Stimulated activated CD8-positive, alpha-beta memory T cell treated with anti-CD3 and anti-CD28 coated beads, Interleukin-7, amount 100 ng/mL, for 24 hours (primary cell): ENCODE measurements at places on chromosomes 1 and 21.

GRCh38 chr1:8378178-8378577 lies 60.3 kb downstream of the SLC45A1 start:
- no peak for DNase-seq

GRCh38 chr1:27872802-27873551 lies 633 bp downstream of the THEMIS2 start:
- no peak for DNase-seq

- peak; percentile 41 for DNase-seq
These were observed 6.3 kb downstream of the HAPLN2 start for GRCh38 chr1:156625436-156626078.

- DNase-seq = no peak
These were observed 30.1 kb downstream of the CDKN2C start for GRCh38 chr1:51000160-51000559.

DNA sequence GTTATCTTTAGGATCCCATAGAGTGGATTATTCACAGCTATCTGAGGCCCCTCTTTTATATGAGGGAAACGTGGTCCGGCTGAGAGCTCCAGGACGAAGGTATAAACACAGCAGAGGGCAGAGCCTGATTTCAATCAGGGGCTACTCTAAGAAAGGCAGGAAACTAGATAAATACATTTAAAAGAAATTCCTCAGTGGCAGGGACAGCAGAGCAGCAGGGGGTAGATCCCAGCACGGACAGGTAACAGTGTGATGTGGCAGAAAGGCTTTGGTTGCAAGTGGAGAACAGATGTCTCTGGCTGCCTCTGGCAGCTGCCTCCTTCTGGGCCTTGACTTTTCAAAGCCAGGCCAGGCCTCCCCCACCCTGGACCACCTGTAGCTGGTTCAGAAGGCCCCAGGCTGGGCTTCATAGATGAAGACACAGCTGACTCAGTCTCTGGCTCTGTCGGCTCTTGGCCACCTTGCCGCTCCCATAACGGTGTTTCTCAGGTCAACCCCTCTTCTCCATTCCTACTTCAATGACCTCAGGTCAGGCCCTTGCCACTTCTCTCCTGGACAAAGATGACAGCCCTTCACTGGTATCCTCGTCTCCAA lies 43.8 kb downstream of the FAM78B start:
- no peak for DNase-seq

GRCh38 chr1:100308777-100309176 lies 42.8 kb downstream of the RTCA start:
- DNase-seq = no peak

DNA sequence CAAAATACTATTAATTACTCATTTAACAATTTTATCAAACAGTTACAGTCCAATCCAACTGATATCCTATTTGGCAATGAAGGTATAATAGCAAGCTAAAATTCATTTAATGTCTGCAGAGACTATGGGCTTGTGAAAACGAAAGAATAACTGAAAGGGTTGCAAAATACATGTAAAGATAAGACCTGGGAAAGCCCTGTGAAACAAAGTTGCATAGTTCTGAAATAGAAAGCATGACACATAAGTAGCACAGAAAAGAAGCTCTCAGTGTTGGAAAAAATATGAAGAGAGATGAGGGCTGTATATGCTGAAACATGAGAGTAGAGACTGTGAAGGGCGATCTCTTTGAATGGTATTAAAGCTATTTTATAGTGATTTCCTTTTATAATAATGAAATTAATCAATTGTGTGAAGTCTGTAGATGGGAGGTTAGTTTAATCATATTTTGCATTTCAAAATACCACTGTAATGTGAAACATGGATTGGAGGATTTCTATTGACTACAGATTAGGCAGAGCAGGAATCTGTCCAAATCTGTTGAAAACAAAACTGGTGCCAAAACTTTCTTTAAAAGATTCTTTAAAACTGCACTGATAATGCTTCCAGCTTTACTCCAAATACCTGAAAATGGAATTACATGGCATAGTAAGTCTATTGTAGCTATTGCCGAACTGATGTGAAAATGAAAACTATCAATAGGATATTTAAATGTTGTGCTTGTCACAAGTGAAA lies 1518.9 kb upstream of the B3GALT2 start:
- no peak for DNase-seq

- DNase-seq = no peak
These were observed 68.3 kb downstream of the CLIC6 start for GRCh38 chr21:34737115-34737514.

- DNase-seq = no peak
These were observed 6.4 kb upstream of the GBP5 start for GRCh38 chr1:89279011-89279466.

GRCh38 chr1:167184081-167184480 lies 36.6 kb upstream of the POU2F1 start:
- no peak for DNase-seq

- no peak for DNase-seq
These were observed 93.7 kb downstream of the TTC3 start for GRCh38 chr21:37166733-37167132.

DNA sequence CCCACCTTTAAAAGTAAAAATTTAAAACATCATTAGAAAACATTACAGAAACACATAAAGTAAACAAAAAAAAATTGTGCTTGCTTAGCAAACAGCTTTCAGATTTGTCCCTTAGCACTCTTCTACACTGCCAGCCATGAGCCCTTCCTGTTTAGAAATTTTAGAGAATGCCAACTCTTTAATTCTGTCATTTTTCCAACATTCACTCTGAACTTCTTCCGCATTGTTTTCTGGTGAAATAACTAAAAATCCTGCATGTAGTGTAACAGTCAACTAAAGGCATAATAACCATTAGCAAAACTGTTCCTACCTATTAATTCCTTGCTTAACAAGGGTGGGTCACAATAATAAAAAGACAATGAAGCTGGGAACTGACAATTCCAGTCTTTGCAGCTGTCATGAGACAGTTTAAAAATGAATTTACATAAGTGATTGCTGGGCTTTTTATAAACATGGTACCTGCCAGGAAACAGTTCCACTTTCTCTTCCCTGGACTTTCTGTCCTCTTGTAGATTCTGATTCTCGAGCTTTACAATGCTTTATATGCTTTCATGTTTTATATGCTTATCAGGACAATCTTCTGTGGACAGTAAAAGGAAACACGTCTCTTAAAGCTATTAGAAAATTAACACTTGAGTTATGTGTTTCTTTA lies 19.0 kb downstream of the GNG12 start:
- no peak for DNase-seq

DNA sequence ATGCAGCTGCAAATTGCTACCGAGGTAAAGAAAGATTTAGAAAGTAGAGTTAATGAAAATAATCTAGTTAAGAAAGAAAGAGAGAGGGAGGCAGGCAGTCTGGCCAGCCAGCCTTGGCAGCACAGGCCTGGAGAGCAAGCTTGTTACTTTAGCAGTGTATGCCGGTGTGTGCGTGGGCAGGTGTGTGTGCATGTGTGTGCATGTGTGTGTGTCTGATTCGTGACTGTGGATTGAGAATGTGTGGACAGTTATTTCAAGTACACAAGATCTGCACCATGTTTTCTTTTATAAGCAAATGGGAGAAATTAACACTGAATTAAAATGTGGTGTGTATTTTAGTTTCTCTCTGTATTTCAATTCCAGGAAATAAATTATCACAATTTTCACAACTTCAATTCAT lies 211.6 kb downstream of the DSCAM start:
- DNase-seq = no peak

- DNase-seq = no peak
These were observed 17.4 kb downstream of the PIK3C2B start for GRCh38 chr1:204477036-204477740.

DNA sequence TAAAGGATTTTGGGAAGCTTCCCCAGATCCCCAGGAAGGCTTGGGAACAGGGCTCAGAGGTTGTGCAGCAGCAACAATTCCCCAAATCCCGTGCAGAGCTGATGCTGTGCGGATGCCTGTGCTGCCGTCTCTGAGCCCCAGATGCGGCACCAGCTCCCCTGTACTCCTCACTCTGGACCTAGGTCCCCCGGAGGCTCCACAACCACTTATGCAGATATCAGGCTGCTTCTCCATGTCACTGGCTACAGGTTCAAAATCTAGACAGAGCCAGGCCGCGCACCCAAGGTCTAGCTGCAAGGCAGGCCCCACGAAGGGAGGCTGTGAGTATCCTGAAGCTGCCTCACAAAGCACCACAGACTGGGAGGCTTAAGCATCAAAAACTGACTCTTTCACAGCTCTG lies 81.6 kb downstream of the PDE9A start:
- DNase-seq = no peak

DNA sequence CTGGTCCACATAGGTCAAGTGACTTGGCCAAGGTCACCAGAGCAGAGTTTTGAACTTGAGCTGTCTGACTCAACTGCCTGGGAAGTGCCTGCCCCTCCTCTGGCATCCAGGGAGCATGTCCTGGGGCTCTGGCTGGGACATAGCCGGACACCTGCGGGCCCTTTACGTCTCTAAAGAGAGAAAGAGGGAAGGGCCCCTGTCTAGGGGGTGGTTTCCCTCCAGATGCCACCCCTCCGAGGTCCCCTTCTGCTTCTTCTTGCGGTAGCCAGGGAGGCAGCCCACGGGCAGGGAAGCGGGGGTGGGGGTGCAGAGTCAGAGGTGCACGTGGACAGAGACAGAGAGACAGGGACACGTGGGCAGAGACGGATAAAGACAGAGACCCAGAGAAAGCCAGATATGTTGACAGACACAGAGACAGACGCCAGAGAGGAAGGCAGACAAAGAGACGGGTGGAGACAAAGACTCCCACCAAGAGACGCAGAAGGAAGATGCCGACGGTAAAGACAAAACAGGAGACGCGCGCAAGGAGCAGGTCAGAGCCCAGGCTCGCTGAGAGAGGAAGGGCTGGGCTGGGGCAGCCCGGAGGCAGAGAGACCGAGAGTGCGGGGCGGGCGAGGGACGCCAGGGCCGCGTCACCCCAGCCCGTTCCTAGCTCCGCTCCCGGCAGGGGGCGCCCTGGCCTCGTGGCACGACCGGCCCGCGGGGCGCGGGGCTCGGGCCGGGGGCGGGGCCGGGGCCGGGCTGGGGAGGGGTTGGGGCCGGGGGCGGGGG lies 458 bp upstream of the ALPL start:
- peak; percentile 37 for DNase-seq

DNA sequence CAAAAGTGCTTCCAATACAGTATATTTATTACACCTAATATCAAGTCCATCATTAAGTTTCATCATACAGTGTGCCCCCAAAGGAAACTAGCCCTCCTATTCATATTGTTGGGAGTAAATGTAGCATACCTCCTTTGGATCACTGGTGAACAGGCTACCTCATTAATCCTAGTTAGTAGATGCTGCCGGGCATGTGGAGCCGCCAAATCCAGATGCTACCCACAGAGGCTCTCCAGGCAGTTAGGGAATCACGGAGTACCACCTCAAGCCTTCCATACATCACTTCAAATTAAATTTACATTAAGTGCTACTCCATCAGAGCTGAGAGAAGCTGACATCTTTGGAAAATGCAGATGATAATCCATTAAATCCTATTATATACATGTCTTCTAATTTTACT lies 121.7 kb upstream of the FOXD3 start:
- no peak for DNase-seq

DNA sequence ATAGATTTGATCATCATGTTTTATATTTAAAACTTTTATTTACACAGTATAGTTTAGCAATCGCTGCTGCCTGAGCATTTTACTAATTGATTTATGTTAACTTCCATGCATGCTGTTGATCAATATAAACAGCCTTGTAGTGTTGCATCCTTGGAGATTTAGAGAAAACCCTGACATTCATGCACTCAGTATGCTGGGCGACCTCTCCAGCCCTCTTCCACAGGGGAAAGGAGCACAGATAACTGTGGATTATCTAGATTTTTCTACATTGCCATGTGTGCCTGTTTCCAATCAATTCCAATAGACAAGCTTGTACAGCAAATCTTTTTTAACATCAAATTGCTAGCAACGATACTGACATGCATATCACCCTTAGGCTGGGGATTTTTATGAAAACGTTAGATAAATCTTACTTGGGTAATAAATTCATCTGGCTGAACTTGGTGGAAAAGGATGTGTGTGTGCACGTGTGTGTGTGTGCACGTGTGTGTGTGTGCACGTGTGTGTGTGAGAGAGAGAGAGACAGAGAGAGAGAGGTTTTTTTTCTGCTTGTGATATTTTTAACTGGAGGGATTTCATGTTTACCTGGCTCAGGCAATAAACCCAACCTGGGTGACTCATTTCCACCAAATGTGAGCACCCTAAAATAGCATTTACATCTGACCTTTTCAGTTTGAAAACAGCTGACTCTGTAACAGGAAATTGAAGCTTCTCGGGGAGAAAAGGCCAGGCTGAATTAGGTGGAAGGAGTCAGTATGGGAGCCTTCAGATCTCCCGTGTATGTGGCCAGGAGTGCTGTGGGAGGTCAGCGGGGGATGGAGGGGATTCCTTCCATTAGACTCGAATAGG lies 339.8 kb downstream of the PRDM2 start:
- no peak for DNase-seq

DNA sequence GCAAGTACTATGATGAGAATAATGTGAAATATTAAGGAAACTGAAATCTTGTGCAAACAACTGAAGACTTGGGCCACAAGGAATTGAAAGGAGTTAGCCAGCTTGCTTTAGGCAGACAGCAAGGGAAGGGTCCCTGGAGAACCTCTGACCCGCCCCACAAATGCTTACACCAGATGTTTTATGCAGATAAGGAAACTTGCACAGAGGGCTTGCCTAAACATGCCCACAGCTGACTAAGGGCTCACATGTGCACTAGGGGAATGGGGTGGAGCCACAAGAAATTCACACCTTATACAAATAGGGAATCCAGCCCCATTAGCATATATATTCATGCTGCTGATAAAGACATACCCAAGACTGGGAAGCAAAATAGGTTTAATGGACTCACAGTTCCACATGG lies 86.1 kb upstream of the CYYR1 start:
- no peak for DNase-seq

DNA sequence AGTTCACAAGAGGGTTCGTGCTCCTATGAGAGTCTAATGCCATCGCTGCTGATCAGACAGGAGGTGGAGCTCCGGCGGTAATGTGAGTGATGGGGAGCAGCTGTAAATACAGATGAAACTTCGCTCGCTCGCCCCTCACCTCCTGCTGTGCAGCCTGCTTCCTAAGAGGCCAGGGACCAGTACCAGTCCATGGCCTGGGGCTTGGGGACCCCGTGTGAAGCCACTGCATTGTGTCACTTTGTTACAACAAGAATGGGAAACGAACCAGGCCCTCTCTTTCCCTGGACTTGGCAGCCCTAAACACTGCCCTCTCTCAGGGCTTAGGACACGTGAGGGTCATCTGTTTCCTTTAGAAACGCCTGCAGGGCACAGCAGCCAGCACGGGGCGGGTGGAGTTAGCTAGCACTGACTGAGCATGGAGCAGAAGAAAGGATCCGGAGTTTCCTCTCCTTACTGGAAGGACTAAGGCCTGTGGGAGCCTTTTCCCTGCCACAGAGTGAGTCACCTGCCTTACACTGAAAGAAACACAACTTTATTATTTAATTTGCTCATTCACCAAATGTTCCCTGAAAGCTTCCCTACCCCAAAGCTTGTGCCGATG lies 185.2 kb upstream of the TMEM51 start:
- no peak for DNase-seq

- peak; percentile 33 for DNase-seq
These were observed at the start of gene GLIS1 for GRCh38 chr1:53739109-53739681. GLIS1 (minus strand) TSS chr1:53739164; CDS start chr1:53738064, 1,100 bp downstream.

DNA sequence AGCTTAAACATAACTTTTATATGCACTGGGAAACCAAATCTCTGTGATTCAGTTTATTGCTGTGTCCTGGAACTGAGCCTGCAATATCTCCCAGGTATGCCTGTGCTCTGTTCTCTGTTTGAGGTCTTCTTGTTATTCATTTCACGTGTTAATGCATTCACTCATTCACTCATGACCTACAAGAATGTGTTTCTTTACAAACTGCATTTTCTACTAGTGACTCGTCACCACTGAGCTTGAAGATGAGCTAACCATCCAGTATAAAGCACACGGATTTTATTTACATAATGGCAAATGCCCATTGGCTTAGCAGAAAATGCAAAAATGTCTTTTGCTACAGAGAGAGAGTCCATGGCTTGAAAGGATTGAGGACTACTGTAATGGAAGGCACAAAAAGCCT lies 75.0 kb upstream of the DUSP10 start:
- no peak for DNase-seq
